ENCODE measurements at places on chromosomes 6 and 20. TPM values are rescaled to one million over a fixed set of nuclear protein-coding genes. Genes with fewer than 3 reads are reported as not detected.

SALL4 gene
- total RNA-seq = 0.20 TPM

GRM1 gene
- total RNA-seq = not detected

RNASET2 gene
- 667 TPM for total RNA-seq

CDH4 gene
- 7.5 TPM for total RNA-seq

AGER gene
- total RNA-seq = 17.4 TPM

COL20A1 gene
- not detected for total RNA-seq

PXT1 gene
- 0.49 TPM for total RNA-seq

HSPA1L gene
- total RNA-seq = 3.1 TPM

GSTA2 gene
- total RNA-seq = not detected

ZNF334 gene
- 4.5 TPM for total RNA-seq

SIRPD gene
- 2.4 TPM for total RNA-seq

- H3K27me3 ChIP-seq = no peaks in the 10 kb centered on the region
- no peak overlapping the region for H3K4me3 ChIP-seq
- no peak overlapping the region for H3K27ac ChIP-seq
- H3K36me3 ChIP-seq = no peaks in the 10 kb centered on the region
Observed at GRCh38 chr6:124661097-124661661, 301.1 kb upstream of the RNF217 start.

DNA sequence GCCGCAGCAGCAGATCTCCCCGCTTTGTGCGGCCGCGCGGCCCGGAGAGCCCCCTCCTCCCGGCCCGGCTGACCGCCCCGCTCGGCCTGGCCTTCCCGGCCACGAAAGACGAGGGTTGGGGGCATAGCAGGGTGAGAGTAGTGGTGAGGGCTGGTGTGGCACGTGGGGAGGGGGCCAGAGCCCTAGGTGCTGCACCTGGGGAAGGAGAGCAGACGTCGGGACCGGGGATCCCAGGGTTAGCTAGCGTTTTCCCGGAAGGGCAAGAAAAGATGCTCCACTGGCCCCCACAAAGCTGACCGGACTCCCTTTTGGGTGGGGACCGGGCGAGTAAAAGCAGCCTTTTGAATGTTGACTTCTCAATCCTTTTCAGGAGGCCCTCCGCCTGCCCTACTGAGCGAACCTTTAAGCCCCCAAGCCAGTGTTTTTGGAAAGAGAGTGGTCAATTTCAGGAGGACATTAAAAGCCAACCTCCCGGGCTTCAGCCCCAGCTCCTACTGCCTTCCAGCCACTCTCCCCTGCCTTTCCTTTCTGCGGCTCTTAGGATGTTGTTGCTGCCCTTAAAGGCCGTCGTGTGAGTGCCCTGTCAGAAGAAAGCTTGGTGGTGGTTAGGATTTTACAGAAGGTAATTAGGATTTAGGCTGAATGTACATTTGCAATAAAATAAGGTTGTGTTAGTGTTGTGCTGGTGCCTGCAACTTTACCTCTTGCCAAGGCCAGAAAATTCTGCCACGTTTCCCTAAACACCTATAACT lies 648 bp upstream of the BACH2 start:
- peak overlapping the region; percentile 94 for H3K27ac ChIP-seq
- peak overlapping the region; percentile 74 for H3K4me3 ChIP-seq
- DNase-seq = no peak
- no peaks in the 10 kb centered on the region for H3K4me1 ChIP-seq

- H3K4me1 ChIP-seq = no peaks in the 10 kb centered on the region
- no peak for DNase-seq
- peaks cover 19% of the 10 kb centered on the region for H3K36me3 ChIP-seq
- H3K4me3 ChIP-seq = no peak overlapping the region
- no peaks in the 10 kb centered on the region for H3K27me3 ChIP-seq
Observed at GRCh38 chr6:69758214-69758613, 38.6 kb downstream of the LMBRD1 start.

- no peaks in the 10 kb centered on the region for H3K4me1 ChIP-seq
- no peaks in the 10 kb centered on the region for H3K36me3 ChIP-seq
- no peak for DNase-seq
- no peak overlapping the region for H3K27ac ChIP-seq
Observed at GRCh38 chr20:37439223-37439933, 81.7 kb upstream of the NNAT start.

DNA sequence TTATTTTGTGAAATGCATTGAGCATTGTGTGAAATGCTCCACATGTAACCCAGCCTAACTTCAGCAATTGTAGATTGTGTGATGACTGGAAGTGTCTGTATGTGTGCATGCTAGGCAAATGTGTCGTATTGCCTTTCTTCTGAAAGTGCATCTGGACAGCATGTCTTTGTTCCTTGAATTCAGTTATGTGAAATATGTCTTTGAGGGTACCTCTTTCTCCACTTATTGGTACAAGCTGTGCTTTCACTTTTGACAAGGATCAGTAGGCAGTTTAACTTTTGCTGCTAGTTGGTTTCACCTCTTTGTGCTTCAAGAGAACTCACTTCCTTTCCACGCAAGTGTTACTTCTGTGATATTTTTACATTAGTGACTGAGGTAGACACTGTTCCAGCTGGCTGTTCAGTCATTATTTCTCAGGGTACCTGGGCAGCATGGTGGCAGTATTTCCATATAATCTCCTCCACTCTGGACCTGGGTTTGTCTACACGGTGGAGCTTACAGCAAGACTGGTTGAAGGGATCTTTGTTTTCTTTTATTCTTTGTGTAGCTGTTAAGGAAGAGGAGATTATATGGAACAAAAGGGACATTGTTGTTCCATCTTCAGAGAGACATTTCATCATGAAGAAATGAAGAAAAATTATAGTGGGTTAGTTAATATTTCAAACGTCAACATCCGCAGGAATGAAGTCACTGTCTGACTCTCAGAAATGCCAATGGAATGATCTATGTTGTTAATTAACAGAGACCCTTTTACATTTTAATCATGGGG lies 175.4 kb downstream of the UTRN start:
- peaks cover 61% of the 10 kb centered on the region for H3K36me3 ChIP-seq
- peaks cover 4% of the 10 kb centered on the region for H3K4me1 ChIP-seq
- no peaks in the 10 kb centered on the region for H3K27me3 ChIP-seq
- H3K4me3 ChIP-seq = no peak overlapping the region
- H3K27ac ChIP-seq = peak overlapping the region; percentile 70
- no peak for DNase-seq

- peaks cover 9% of the 10 kb centered on the region for H3K36me3 ChIP-seq
- H3K27ac ChIP-seq = no peak overlapping the region
- DNase-seq = no peak
- H3K27me3 ChIP-seq = no peaks in the 10 kb centered on the region
Observed at GRCh38 chr6:110690916-110691315, 124.4 kb downstream of the CDK19 start.

- no peak for DNase-seq
- H3K4me1 ChIP-seq = no peaks in the 10 kb centered on the region
- H3K27ac ChIP-seq = no peak overlapping the region
- no peaks in the 10 kb centered on the region for H3K27me3 ChIP-seq
- H3K36me3 ChIP-seq = no peaks in the 10 kb centered on the region
- no peak overlapping the region for H3K4me3 ChIP-seq
Observed at GRCh38 chr6:48377115-48377514, 266.1 kb upstream of the PTCHD4 start.

- H3K27me3 ChIP-seq = no peaks in the 10 kb centered on the region
- no peak overlapping the region for H3K4me3 ChIP-seq
- H3K36me3 ChIP-seq = no peaks in the 10 kb centered on the region
- no peak overlapping the region for H3K27ac ChIP-seq
- DNase-seq = no peak
Observed at GRCh38 chr6:7042654-7043545, 64.9 kb upstream of the RREB1 start.

DNA sequence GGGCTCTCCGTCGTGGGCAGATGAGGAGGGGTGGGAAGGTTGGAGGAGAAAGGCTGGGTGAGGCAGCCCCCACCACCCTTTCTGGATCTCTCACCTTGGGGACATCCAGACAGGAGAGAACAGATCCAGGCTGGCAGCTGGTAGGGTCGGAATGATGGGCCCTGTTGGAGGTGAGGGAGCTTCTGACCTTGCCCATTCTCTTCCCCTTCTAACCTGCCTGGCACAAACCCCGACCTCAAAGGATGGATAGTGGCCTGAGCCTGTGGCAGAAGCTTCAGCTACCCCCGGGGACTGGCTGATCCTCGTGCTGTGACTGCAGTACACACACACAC lies 6.0 kb upstream of the NPBWR2 start:
- DNase-seq = no peak
- H3K27ac ChIP-seq = no peak overlapping the region
- no peaks in the 10 kb centered on the region for H3K36me3 ChIP-seq
- H3K27me3 ChIP-seq = no peaks in the 10 kb centered on the region

- DNase-seq = no peak
- H3K4me1 ChIP-seq = peaks cover 10% of the 10 kb centered on the region
- H3K27ac ChIP-seq = no peak overlapping the region
- H3K27me3 ChIP-seq = no peaks in the 10 kb centered on the region
- H3K4me3 ChIP-seq = peak overlapping the region; percentile 33
Observed at GRCh38 chr20:1490643-1491195, 501 bp downstream of the SIRPB2 start.

GRCh38 chr20:48986899-48987298 lies 59.2 kb upstream of the CSE1L start:
- no peaks in the 10 kb centered on the region for H3K4me1 ChIP-seq
- H3K4me3 ChIP-seq = no peak overlapping the region
- H3K36me3 ChIP-seq = peaks cover 100% of the 10 kb centered on the region
- no peaks in the 10 kb centered on the region for H3K27me3 ChIP-seq
- no peak overlapping the region for H3K27ac ChIP-seq
- DNase-seq = no peak

DNA sequence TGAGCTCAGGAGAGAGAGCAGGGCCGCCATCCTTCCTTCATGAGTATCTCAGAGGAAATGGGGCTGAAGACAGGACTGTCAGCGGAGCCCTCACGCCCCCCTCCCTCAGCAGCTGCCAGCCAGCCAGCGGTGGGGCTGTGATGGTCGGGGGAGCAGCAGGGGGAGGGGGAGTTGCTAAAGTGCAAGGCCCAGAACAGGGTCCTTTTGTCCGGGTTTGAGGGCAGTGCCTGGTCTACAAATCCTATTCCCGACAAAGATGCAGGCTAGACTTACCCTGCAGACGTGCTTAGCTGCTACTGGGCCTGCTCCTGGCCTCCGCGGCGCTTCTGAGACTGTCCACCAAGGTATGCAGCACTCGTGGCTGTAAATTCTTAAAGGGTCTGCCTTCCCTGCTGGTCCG lies 593.4 kb upstream of the CDH4 start:
- H3K36me3 ChIP-seq = no peaks in the 10 kb centered on the region
- no peak overlapping the region for H3K4me3 ChIP-seq
- no peaks in the 10 kb centered on the region for H3K4me1 ChIP-seq
- H3K27me3 ChIP-seq = no peaks in the 10 kb centered on the region
- H3K27ac ChIP-seq = no peak overlapping the region
- no peak for DNase-seq

DNA sequence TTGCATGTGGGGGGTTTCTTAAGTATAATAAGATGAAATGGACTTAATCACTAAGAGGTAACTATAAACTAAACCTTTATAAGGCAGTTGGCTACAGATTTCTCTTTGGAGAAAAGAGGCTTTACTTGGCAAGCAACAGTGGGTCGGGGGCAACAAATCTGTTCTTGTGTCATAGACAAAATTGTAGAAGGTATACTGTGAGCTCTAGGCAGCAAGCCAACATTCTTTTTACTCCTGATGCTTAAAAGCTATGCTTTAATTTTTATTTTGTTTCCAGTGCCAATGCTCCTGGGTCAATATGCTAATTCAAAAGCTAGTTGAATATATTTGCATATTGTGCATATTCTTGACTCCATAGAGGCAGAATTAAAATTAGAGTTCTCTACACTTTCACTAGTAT lies 495.4 kb downstream of the BTBD3 start:
- no peak overlapping the region for H3K4me3 ChIP-seq
- no peaks in the 10 kb centered on the region for H3K36me3 ChIP-seq
- H3K27ac ChIP-seq = no peak overlapping the region
- no peaks in the 10 kb centered on the region for H3K4me1 ChIP-seq
- no peak for DNase-seq

DNA sequence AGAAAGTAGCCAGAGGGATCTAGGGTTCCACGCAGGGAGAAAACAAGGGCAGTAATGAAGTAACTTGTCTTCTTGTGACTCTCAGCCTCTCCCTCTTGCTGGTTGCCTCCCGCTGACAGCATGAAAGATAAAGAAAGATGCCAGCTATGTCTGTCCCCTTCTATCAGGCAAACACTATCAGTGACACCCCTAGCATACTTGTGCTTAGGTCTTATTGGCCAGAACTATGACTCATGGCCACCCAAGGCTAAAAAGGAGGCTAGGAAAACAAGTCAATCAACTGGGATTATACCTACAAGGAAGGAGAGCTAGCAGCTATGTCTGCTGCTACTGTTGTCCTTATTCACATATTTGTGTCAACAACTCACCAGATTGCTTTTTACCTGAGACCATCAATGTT lies 206.8 kb upstream of the SOX4 start:
- H3K4me3 ChIP-seq = no peak overlapping the region
- H3K4me1 ChIP-seq = no peaks in the 10 kb centered on the region
- no peaks in the 10 kb centered on the region for H3K36me3 ChIP-seq
- no peak for DNase-seq

- H3K4me3 ChIP-seq = peak overlapping the region; percentile 49
- peak overlapping the region; percentile 91 for H3K27ac ChIP-seq
- no peak for DNase-seq
- peaks cover 33% of the 10 kb centered on the region for H3K4me1 ChIP-seq
- H3K36me3 ChIP-seq = no peaks in the 10 kb centered on the region
- H3K27me3 ChIP-seq = no peaks in the 10 kb centered on the region
Observed at GRCh38 chr6:33426590-33427511, 7.0 kb downstream of the SYNGAP1 start.

DNA sequence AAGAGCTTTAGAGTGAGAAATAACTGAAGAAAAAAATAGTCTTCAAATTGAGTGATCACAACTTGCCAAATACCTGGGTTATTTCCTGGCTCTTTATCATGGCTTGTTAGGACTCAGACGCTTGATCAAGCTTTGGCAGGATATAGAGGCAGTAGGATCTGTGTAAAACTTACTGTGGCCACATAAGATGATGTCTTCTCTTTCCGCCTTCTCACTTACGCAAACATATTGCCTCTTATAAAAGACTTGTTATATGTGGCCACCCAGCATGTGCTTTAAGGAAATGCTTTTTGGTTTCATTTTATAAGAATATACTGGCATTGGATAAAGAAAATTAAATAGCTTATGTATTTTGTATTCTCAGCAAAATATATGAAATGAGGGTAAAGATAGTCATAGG lies 101.8 kb upstream of the AKIRIN2 start:
- peaks cover 57% of the 10 kb centered on the region for H3K4me1 ChIP-seq
- H3K27ac ChIP-seq = peak overlapping the region; percentile 7
- H3K27me3 ChIP-seq = no peaks in the 10 kb centered on the region
- no peaks in the 10 kb centered on the region for H3K36me3 ChIP-seq

DNA sequence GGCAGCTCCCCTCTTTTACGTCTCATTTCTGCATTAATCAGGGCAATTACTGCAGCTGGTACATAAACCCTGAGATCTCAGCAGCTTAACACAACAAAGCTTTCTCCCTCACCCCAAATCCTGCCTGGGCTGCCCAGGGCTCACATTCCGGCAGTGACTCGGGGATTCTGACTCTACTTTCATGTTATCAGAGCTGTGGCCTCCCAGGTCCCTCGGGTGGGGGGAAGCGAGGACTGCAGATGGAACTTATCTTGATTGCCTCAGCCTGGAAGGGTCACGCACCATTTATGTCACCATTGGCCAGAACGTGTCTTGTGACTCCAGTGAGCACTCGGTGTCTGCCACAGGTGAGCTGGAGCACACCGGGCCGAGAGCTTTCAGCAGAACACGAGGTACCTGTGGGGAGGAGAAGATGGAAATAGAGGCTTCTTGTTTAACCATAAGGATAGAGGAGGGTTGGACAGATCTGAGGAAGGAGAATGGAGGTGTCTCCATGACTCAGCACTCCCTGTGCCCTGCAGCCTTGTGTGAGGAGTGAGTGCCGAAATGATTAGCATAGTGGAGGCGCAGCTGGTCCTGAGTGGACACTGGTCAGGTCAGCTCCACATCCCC lies 88.5 kb upstream of the EXOC2 start:
- H3K4me3 ChIP-seq = no peak overlapping the region
- no peak overlapping the region for H3K27ac ChIP-seq
